Type B pancreatic cell (in vitro differentiated cells): ENCODE measurements at places on chromosomes 3 and 15.
A peak's percentile ranks its signal among the peaks of the same experiment; 100 is the strongest.

GRCh38 chr3:139112230-139112558 lies 67.5 kb upstream of the PRR23C start:
- DNase-seq: peak; percentile 44

- DNase-seq: no peak
Measured at GRCh38 chr15:40252141-40252437, 13.2 kb downstream of the PAK6 start.

GRCh38 chr3:133855772-133856171 lies 39.9 kb downstream of the RAB6B start:
- no peak for DNase-seq

DNA sequence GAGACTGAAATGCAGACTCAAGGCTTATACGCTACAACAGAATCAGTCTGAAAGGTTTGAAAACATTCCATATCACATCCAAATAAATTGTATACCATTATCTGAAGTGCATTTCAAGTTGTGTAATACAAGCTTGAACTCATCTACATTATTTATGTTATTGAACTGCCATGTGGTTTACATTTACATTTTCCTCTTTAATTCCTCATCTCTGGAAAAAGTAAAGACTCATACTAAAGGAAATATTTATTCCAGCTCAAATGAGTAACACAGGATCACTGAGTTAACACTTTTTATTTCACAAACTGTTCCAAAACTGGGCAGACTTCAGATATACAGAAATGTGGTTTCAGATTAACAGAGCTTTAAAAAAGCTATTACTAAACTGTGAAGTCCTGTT lies 282.5 kb downstream of the ULK4 start:
- no peak for DNase-seq

DNA sequence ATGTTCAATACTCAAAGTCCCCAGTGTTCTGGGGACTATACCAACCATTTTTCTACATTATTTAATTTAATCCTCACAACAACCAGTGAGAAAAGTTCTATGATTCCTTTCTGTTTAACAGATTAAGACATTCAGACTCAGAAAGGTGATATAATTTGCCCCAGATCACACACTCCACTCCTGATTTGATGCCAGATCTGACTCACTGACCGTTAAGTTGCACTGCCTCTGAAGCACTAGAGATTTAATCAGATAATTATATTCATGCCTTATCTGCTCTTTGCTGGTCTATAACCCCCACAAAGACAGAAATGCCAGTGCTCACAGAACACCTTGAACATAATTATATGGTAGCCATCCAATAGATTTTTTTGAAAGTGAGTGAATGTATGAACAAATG lies 501.0 kb downstream of the IGSF11 start:
- no peak for DNase-seq

- DNase-seq: no peak
Measured at GRCh38 chr3:192851821-192852372, 65.8 kb downstream of the MB21D2 start.

DNA sequence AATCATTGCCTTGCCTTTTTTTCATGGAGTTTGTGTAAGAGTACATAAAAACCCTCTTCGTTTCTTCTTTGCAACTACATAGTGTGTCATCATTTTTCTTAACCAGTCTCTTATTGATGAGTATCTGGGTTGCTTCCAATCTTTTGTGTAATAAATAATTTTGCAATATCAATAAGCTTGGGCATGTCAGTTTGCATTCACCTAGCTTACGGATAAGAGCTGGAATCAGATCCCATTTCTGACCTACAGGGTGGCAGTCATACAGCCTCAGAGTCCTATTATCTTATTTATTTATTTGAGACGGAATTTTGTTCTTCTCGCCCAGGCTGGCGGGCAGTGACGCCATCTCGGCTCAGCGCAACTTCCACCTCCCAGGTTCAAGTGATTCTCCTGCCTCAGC lies 18.3 kb downstream of the ANP32A start:
- DNase-seq: no peak

DNA sequence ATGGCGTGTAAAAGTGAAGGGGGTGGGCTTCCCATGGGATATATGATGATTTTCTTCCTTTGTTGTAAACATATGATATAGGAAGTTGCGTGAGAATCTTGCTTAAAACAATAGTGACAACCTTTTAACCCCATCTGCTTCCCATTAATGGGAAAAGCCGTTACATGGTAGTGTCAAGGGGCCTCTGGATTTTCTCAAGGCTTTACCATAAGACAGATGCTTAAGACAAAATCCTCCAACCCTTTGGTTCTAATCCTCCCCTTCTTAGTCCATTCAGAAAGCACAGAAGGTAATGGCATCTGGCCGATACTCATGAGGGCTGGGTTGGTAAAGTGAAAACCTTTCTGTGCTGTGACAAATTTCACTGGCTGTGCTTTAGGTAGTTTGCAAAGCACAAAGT lies 25.0 kb downstream of the DPH3 start:
- no peak for DNase-seq
